ENCODE measurements at places on chromosomes 3 and 15. TPM values are rescaled to one million over a fixed set of nuclear protein-coding genes. Genes with fewer than 3 reads are reported as not detected.

DNA sequence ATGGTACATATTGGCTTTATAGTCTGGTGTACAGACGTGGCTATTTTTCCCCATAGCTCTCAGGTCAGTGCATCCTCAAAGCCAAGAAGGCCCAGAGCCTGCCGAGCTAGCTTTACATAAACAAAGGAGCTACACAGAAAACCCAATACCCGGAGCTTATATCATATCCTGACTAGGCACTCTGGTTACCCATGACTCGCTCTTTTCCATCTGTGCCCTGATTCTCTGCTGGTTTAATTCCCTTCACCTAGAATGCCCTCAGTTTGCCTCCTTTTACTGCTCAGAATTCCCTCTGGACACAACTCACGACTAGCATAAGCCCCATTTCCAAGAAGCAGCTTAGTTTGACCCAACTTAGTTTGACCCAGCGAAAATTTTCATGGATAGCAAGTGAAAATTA, 110.8 kb downstream of the TIGIT start:
- peaks cover 11% of the 10 kb centered on the region for H3K27me3 ChIP-seq
- DNase-seq, result no peak
- H3K4me3 ChIP-seq, result no peak overlapping the region

GRCh38 chr15:62734706-62735105, 307.8 kb upstream of the TPM1 start:
- H3K36me3 ChIP-seq, result no peaks in the 10 kb centered on the region
- no peak for DNase-seq
- no peak overlapping the region for H3K27ac ChIP-seq
- no peaks in the 10 kb centered on the region for H3K4me1 ChIP-seq
- H3K27me3 ChIP-seq, result peaks cover 6% of the 10 kb centered on the region

Gene ZPLD1
- total RNA-seq, result not detected

GRCh38 chr3:191721990-191722389, 261.0 kb downstream of the PYDC2 start:
- H3K4me3 ChIP-seq, result no peak overlapping the region
- no peak for DNase-seq
- no peaks in the 10 kb centered on the region for H3K36me3 ChIP-seq
- no peak overlapping the region for H3K27ac ChIP-seq

DNA sequence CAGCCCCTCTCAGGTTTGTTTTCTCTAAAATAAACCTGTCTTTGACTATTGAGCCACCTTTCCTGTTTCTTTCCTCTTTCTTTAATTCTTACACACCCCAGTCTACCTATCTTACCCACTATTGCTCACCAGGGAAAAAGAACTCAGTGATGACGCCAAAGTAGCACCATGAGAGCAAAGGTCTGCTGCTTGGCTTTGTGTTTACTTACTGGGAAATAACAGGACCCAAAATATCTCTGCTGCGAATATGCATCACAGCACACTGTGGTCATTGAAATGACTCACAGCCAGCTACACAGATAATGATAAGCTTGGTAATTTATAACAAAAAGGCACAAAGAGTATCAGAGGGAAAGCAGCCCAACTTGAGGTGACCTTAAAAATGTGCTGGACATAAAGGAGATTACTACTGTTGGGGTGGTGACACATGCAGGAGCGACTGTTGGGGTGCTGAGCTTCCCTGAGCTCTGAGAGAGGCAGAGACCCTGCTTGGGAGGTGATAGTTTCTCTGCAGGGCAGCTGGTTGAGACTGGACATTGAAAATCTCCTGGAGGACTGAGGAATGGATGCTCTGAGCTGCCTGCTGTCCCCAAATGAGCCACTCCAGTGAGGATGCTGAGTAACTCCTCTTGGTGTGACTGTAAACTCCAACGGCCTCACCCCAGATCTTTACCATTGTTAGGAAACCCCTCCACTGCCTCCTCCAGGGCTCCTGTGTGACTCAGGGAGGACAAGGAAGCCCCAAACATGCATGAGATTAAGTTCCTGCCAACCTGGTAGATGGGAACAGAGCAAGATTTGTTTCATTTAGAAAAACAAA, 14.5 kb downstream of the EFCAB12 start:
- peaks cover 6% of the 10 kb centered on the region for H3K27me3 ChIP-seq
- DNase-seq, result no peak
- no peaks in the 10 kb centered on the region for H3K4me1 ChIP-seq
- no peak overlapping the region for H3K4me3 ChIP-seq
- no peaks in the 10 kb centered on the region for H3K36me3 ChIP-seq
